ENCODE measurements at places on chromosomes 11 and 22. TPM values are rescaled to one million over a fixed set of nuclear protein-coding genes. Genes with fewer than 3 reads are reported as not detected.

DNA sequence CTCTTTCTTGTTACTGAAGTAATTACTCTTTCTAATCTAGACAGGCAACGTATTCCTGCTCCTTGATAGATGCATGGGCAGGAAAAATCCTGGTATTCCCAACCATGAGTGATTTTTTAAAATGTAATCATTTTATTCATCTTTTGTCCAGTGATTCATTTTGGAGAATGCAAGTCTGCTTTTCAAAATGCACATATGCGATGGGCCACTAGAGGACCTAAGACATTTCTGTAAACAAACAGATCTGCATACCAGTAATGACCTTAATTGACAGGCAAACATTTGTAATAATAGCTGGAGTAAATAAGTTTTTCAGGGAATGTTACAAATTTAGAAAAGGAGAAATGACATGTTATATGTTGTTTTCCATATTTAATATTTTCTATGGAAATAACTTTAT, 1167.6 kb downstream of the JRKL start:
- DNase-seq, result no peak

- no peak for DNase-seq
Measured at GRCh38 chr11:61505640-61506155, 2.9 kb upstream of the LRRC10B start.

DNA sequence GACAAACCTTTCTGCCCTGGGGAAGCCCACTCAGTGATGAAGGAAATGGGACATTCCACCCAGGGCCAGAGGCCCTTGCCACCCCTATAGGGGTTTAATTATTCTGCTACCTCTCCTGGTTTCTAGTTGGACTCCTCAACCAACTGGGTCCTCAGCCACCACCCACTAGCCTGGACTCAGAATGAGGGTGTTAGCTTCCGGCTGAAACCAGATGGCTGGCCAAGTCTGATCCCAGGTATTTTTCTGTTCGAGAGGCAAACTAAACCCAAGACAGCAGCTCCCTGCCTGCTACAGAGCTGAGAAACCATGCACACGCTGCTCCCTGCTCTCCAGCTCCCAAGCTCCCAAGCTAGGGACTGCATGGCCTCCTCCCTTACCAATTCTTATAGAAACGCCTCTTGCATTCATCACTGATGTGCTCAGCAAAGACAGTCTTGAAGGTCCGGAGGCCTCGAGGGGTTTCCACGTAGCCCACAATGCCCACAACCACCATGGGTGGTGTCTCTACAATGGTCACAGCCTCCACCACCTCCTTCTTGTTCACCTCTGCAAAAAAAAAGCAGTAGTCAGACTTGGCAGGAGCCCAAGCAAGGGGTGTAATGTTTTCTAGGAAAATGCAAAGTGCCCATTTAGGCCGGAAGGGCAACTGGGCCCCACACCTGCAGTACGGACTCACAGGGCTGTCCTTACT, 2.2 kb downstream of the RPL3 start:
- DNase-seq, result no peak

GRCh38 chr11:68206211-68206610, 6.9 kb downstream of the KMT5B start:
- DNase-seq, result peak; percentile 22

GRCh38 chr11:44752713-44753112, 26.0 kb downstream of the TSPAN18 start:
- DNase-seq, result no peak

GRCh38 chr11:85725510-85726258, 39.7 kb upstream of the CCDC89 start:
- peak; percentile 88 for DNase-seq

- no peak for DNase-seq
Measured at GRCh38 chr22:50269970-50270665, at the start of gene MAPK11. Gene MAPK11 (minus strand): TSS chr22:50270380. CDS start chr22:50270292, 88 bp downstream.

Gene FOSL1
- total RNA-seq, result 11.5 TPM

Gene SHANK2
- total RNA-seq, result not detected
